ENCODE measurements at places on chromosomes 16 and 17. TPM values are rescaled to one million over a fixed set of nuclear protein-coding genes. Genes with fewer than 3 reads are reported as not detected.

ZNF232 gene
- total RNA-seq = 11.1 TPM

SYCE1L gene
- total RNA-seq = 8.0 TPM

MPP3 gene
- not detected for total RNA-seq

TNFRSF13B gene
- total RNA-seq = not detected

HID1 gene
- 0.34 TPM for total RNA-seq

CASKIN1 gene
- 0.16 TPM for total RNA-seq

PERCC1 gene
- total RNA-seq = not detected

C16orf74 gene
- total RNA-seq = 0.34 TPM

CFAP119 gene
- 2.3 TPM for total RNA-seq

SECTM1 gene
- total RNA-seq = 3.4 TPM

TPSG1 gene
- total RNA-seq = not detected

ADGRG3 gene
- total RNA-seq = not detected

CACNG3 gene
- total RNA-seq = not detected

GDPD1 gene
- 2.5 TPM for total RNA-seq

SPATA32 gene
- total RNA-seq = 0.16 TPM

DNAI2 gene
- total RNA-seq = 0.50 TPM

GIT1 gene
- total RNA-seq = 66.7 TPM

TBC1D3D gene
- not detected for total RNA-seq

STRADA gene
- 54.8 TPM for total RNA-seq

HOXB4 gene
- total RNA-seq = 6.9 TPM

CLDN9 gene
- total RNA-seq = 0.43 TPM

KRT33A gene
- not detected for total RNA-seq

MED13 gene
- 60.7 TPM for total RNA-seq

UBE2O gene
- 40.6 TPM for total RNA-seq

CCL13 gene
- total RNA-seq = not detected

COA3 gene
- total RNA-seq = 48.9 TPM

KRTAP1-1 gene
- total RNA-seq = not detected

IFI35 gene
- total RNA-seq = 103 TPM

HCFC1R1 gene
- total RNA-seq = 31.2 TPM

GFAP gene
- not detected for total RNA-seq

MFSD6L gene
- 0.95 TPM for total RNA-seq

SEPTIN12 gene
- total RNA-seq = not detected

ESRP2 gene
- total RNA-seq = not detected

DPEP2 gene
- total RNA-seq = 14.8 TPM

JPH3 gene
- not detected for total RNA-seq

HSF4 gene
- total RNA-seq = 43.9 TPM

KRTAP3-1 gene
- not detected for total RNA-seq

TP53TG3 gene
- not detected for total RNA-seq

GRAP gene
- 24.7 TPM for total RNA-seq

ACD gene
- total RNA-seq = 41.1 TPM

VMO1 gene
- total RNA-seq = 0.27 TPM

NTN1 gene
- total RNA-seq = 0.07 TPM

TLCD2 gene
- 0.11 TPM for total RNA-seq

CES4A gene
- total RNA-seq = 39.6 TPM

USP43 gene
- not detected for total RNA-seq

WNK4 gene
- total RNA-seq = 0.50 TPM

Measured in T-helper 2 cell treated with Interferon-gamma antibody and Interleukin-4, amounts not matched to agents 100 ng/mL and 5 ng/mL, for 36 hours (primary cell).